ENCODE measurements at places on chromosomes 12 and 14.

- DNase-seq = no peak
These were observed 22.1 kb downstream of the RASSF9 start for GRCh38 chr12:85814071-85814470.

DNA sequence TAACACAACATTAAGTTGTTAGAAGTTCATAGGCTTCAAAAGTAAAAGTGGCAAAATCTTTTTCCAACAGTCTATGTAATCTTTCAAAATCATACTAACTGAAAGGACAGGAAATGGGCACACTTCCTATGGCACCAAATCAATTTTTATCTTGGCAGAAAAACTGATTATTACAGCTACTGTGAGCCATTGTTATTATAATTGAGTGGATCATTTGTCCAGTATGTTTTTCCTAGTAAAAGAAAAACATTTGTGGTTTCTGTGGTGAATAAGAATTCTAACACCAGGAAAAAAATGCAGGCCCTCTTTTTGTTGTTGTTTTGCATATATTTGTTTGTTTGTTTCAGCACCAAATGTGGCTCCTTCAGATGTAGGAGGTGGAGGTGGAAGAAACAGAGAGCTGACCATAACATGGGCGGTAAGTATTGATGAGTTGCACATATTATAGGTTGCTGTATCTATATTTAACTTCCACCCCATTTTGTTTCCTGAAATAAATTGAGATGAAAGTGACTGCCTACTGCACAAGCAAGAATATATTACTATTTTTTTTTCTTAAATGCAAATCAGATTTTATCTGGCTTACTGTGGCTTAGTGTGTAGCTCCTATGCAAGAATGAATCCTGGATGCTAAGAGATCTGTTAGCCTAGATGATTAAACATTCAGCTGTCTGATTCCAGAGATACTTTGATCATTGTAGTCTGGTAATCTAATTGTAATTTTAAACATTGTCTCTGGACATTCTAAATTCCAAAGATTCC lies 174.1 kb upstream of the PDZRN4 start:
- no peak for DNase-seq

DNA sequence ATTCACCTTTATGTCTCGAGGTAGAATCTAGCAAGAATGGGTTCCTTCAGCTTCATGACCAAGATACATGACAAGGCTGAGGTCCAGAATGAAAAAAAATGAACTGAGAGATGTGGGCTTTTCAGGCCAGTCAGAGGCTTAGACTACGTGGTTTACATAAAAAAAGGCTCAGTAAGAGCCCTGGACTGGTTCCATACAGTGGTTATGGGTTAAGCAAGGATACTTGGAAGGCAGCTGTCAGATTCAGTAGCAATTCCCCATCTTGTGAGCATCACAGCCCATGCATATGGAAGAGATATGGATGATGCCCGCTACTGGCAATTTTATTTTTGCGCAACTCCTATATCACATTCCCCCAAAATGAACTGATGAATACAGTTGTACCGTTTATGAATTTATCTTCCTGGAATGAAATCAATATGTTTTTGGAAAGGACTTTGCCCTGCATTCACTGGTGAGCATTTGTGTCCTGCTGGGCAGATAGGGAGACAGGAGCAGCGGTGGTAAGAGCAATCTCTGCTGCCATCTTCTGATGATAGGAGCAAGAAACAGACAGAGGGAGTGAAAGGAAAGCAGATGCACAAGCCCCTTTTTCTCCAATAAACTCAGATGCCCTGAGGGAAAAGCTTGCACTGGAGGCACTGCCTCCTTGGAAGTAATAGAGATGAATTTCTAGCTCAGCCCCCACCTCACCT lies 280.4 kb downstream of the GALC start:
- DNase-seq = no peak

DNA sequence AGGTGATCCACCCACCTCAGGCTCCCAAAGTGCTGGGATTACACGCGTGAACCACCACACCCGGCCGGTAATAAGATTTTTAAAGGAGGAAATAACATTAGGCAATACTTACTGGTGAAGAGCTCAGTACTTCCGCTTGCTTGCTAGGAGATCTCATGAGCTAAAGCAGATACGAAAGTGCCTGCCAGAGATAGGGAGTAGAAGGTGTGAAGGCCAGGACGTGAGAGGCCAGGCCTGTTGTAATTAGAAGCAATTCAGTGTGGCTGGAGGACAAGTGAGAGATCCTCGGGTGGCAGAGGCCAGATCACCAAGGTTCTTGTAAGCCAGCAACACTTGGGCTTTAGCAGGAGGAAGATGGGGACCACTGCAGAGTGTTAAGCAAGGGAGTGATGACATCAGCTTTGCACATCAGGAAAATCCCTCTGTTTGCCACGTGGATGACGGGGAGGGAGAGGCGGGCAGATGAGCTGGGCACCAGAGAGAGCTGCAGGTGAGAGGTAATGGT lies 7.6 kb downstream of the TECPR2 start:
- DNase-seq = no peak

GRCh38 chr14:78142998-78143397 lies 27.2 kb upstream of the NRXN3 start:
- no peak for DNase-seq

DNA sequence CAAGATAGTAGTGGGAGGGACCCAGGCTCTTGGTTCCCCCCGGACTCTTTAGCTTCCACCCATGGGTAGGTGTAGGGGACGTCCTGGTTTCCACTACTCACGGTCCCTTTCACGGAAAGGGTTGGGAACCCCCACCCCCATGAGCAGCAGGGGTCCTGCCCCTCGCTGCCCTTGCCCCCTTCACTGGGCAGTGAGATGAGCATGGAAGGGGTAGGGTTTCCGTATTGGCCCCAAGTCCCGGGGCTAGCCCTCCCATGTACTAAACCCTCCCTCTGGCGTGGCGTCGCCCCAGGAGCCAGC lies 12.7 kb downstream of the AGAP2 start:
- DNase-seq = no peak

DNA sequence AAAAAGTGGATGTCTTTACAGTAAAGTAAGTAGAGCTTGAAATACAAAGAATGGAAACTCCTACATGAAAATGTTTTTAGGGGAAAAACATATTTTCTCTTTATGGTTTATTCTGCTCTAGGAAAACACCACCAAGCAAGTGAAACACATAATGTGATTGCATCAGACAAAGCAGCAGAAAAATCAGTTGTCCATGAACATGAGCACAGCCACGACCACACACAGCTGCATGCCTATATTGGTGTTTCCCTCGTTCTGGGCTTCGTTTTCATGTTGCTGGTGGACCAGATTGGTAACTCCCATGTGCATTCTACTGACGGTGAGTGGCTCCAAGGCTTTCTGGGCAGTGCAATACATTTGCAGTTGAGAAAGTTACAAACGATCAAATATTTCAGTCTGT lies 42.6 kb upstream of the PLEKHD1 start:
- DNase-seq = no peak

GRCh38 chr14:64501411-64502171 lies 2.0 kb downstream of the ZBTB25 start:
- no peak for DNase-seq

GRCh38 chr14:92987713-92988510 lies 65.0 kb downstream of the CHGA start:
- DNase-seq = no peak

- DNase-seq = no peak
These were observed at the start of gene CISTR for GRCh38 chr12:53751336-53752191. TSS of gene CISTR (minus strand) at chr12:53751979.

DNA sequence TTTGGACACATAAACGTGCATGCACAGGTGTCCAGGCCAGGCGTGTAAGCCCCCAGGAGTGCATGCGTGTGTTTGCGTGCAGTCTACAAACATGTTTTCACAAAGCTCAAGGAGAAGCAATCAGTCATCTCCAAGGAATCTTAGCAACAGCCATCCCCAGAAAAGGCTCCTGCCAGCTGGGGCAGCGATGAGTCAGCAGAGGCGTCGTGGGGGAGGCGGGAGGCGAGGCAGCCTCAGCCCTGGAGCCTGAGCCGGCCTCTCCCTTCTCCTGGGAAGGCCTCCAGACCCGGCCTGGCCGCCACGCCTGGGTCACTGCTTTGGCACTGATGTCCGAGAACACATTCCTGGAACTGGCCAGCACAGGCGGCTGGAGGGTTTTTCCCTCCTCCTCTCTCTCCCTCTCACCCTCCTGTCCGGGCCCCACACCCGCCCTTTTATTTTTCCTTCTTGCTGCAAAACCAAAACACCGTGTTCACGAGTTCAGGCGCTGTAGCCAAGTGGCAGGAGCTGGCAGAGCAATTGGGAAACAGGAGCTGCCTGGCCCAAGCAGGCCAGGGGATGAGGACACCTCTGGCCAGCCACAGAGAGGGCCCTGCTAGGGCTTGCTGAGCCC lies 92.7 kb downstream of the LRRC74A start:
- no peak for DNase-seq

DNA sequence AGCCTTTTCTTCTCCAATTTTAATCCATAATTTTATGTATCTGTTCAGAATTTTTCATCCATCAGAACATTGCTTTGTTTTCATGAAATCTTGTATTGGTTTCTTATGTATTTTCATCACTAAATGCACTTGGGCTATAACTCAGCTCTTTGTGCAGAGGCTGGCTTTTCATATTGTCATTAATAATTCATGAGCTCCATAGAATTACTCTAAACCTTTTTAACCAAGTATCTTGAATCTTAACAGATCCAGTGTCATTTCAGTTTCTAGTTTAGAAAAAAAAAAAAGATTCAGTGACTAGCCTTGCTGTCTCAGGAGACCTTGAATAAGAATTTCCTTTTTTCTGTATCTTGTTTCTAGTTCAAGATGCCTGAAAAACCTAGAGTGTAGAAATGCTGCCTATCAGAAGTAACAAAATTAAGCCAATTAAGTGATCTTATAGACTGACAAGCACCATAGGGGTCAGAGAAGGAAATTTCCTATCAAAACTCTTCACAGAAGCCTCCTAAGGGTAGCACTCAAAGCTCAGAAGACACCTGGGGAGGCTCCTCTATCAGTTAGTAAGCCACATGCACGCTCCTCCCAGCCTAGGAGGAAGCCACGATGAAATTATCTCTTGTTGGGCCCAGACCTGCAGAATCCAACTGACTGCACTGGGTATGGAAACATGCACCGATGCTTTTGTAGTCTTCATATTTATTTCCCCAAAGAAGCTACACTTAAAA lies 163.4 kb downstream of the KICS2 start:
- DNase-seq = no peak

- no peak for DNase-seq
These were observed 37.5 kb downstream of the PRORP start for GRCh38 chr14:35159742-35160409.

All from stimulated activated CD4-positive, alpha-beta T cell treated with anti-CD3 and anti-CD28 coated beads, Interleukin-15, amount 100 ng/mL, for 1 hour (primary cell).